ENCODE measurements at places on chromosomes 4 and X.

DNA sequence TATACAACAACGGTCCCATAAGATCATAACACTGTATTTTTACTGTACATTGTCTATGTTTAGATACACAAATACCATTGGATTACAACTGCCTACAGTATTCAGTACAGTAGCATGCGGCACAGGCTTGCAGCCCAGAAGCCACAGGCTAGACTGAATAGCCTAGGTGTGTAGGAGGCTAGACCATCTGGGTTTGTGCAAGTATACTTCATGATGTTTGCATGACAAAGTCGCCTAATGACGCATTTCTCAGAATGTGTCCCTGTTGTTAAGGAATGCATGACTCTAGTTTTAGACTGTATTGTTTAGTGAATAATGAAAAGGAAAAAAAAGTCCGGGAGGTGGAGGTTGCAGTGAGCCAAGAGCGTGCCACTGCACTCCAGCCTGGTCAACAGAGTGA, 56.5 kb upstream of the C4orf50 start:
- no peak for DNase-seq

DNA sequence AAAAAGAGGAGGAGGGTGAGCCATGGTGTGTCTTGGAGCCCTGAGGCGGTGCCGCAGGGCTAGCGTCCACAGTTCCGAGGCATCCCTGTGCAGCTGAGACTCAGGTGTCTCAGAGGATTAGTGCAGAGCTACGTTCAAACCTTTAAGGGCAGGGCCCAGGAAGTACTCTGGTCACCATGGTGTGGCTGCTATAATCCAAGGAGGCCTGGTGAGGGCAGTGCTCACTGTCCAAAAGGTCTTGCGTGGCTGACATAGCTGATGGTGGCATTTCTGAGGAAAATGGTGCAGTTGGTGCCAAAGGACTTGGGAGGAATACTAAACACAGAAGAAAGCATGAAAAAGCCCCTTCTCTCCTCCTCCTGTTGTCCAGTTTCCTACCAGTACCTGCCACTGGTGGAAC, 146.9 kb downstream of the DCHS2 start:
- peak; percentile 28 for DNase-seq

GRCh38 chr4:17562157-17562556, 14.8 kb upstream of the LAP3 start:
- DNase-seq = no peak

GRCh38 chrX:38548508-38548907, 12.8 kb upstream of the TSPAN7 start:
- no peak for DNase-seq

DNA sequence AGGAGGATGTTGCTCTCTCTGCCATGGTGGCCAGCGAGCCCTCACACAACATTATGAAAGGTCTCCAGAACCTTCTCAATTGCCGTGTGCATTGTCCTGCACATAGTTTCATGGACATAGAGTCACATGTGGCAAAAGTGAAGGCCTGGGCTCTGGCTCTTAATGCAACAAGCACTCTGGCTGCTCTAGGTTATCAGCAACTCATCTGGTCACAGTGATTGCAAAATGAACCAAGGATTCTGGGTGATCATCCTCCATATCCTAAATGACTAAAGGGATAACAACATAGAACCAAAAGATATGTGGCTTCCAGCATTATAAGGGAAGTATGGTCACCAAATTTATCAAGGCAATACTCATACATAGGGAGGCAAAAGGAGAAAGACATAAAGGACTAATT, 175.2 kb downstream of the MGST2 start:
- no peak for DNase-seq

GRCh38 chrX:21728276-21728968, 29.5 kb downstream of the SMPX start:
- DNase-seq = no peak

GRCh38 chr4:147596981-147597380, 20.2 kb upstream of the TMEM184C start:
- no peak for DNase-seq
